ENCODE measurements at places on chromosomes 12 and 14.

DNA sequence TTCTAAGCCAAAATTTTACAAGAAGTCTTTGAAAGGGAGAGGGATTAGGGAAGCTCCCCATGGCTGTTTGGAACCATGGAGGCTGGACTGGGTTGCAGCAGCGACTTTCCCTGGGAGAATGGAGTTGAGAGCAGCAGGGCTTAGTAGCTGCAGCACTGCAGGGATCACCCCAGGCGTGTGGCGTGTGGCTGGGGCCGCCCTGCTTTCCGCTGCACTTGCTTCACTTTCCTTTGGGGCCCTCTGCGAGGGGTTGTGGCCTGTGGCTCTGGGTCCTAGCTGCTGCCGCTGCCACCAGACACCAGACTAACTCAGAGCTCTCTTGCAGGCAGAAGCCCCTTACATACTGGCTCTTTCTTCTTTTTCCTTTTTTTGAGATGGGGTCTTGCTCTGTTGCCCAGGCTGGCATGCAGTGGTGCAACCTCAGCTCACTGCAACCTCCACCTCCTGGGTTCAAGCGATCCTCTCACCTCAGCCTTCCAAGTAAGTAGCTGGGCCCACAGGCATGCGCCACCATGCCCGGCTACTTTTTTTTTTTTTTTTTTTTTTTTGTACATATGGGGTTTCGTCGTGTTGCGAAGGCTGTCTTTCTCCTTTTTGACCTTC, 25.4 kb downstream of the CCDC62 start:
- DNase-seq: no peak

- no peak for DNase-seq
These were observed 30.7 kb downstream of the VWF start for GRCh38 chr12:6093764-6094163.

GRCh38 chr12:65835256-65835655, 11.0 kb downstream of the HMGA2 start:
- no peak for DNase-seq

DNA sequence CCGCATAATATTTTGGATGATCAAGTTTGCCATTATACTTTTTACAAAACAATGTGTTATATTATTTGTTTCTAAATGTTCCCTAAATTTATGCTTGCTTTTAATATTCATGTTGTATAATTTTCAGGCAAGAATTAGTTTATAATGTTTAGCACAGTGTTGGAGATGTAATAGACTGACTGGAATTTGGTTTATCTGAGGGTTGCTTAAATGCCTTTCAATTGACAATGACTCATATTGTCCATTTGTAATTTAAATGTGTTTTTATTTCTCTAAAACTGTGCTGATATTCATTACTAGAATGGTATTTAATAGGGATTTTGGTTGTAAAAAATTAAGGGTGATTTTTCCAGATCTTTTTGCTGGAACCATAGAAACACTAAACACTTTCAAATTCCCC, 788.4 kb downstream of the SLC6A15 start:
- no peak for DNase-seq

DNA sequence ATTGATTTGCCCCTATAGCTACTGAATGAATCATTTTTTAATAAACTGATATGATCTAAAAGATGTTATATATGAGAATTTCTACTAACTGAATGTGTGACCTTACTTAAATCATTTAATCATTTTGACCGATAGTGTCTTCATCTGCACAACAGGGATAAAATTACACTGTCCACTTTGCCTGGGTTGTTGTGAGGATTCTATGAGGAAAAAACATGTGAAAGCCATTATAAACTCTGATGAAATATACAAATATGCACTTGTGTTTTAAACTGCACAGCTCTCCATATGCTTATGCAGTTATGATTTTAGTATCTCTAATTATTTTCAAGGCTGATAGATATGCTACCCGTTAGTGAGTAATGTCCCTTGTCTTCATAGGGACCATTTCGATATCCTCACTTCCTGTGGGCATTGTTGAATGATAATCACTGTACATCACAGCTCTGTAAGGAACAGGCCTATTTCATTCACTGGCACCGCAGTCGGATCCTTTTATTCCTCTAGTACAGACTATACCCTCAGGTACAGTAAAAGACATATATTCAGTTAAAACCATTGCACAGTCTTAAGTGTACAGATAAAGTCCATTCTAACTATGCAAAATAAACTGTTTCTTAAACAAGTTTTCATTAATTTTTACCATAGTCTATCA, 88.7 kb upstream of the RAP1B start:
- DNase-seq: no peak

GRCh38 chr12:85874031-85874461, at the start of gene NTS:
NTS (plus strand) TSS chr12:85874295; CDS start chr12:85874404, 109 bp downstream.
- no peak for DNase-seq

- DNase-seq: no peak
These were observed 545 bp downstream of the LIMA1 start for GRCh38 chr12:50282721-50283228.

GRCh38 chr14:62369919-62370560, 607.8 kb downstream of the SNAPC1 start:
- no peak for DNase-seq

DNA sequence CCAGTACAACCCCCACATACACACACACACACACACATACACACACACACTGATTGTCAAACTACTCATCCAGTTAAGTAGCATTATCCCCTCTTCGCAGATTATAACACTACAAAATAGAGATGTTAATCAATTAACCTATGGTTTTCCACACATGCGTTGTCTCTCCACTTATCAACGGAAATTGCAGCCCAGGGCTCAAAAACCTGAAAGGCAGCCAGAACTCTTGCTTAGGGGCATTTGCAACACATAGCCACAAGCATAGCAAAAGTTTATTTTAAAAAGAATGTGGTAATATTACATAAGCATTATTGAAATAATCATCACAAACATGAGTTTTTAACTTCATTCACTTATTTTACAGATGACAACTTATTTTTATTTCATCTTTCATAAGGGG, 265.8 kb downstream of the SLC16A7 start:
- DNase-seq: no peak

- peak; percentile 45 for DNase-seq
These were observed 774 bp upstream of the TMEM30B start for GRCh38 chr14:61281948-61282275.

DNA sequence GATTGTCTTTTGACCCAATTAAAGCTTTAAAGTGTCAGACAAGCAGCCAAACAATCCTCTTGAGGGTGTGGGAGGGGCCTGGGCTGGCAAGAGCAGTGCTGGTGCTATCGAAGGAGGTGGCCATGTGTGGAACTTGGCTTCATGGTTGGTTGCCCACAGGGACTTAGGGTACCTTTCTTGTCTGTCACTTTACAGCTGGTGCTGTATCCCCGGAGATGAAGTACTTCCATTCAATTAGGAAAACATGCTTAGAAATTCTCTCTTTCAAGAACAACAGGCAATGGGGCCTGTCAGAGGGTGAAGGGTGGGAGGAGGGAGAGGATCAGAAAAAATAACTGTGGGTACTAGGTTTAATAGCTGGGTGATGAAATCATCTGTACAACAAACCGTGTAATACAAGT, 86.5 kb downstream of the DAAM1 start:
- DNase-seq: no peak

- DNase-seq: no peak
These were observed 64.9 kb upstream of the SYT1 start for GRCh38 chr12:78799649-78800048.

DNA sequence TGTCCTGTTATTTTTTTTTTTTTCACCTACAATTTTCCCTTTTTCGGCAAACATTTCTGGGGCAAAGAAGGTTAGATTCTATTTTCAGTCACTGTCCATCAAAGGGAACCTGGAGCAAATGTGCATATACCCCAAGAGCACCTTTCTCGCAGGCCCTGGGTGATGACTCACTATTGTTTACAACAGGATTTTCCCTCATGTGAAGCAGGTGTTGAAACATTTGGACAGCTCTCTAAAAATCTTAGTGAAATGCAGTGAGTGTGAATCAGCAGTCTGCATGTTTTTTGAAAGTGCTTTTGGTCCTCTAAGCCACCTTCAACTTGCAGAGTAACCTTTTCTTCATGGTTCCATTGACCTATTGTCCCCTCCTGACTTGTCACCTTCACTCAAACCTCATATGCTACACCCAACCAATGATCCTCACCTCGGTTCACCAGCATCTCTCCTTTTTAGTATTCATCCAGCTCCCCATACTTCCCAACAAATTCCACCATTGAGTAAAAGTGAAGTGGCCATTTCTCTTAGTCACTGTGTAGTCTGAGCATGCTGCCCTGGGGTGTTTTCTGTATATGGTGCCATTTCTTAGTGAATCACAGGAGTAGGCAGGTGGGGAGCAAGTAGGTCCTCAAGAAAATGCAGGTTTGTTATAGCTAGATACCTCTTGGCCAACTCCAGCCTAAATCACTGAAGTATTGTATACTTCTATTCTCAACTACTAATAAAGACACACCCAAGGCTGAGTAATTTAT, 260.2 kb downstream of the BMP4 start:
- DNase-seq: no peak

DNA sequence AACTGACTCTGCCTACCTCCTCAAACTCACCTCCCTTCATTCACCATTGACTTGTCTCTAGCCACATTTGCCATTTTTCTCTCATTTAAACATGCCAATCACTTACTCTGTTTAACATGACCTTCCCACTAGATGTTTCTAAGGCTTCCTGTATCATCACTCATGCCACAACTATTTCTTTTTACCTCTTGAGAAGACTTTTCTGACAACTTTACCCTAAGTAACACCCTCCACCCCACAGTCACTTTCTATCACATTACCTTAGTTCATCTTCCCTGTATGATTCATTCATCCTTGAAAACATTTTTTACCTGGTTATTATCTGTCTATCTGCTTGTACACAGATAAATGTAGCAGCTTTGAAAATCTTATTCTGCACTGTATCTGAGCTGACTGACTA, 19.4 kb downstream of the PLCZ1 start:
- no peak for DNase-seq

GRCh38 chr14:53493860-53494259, 340.7 kb upstream of the DDHD1 start:
- no peak for DNase-seq

DNA sequence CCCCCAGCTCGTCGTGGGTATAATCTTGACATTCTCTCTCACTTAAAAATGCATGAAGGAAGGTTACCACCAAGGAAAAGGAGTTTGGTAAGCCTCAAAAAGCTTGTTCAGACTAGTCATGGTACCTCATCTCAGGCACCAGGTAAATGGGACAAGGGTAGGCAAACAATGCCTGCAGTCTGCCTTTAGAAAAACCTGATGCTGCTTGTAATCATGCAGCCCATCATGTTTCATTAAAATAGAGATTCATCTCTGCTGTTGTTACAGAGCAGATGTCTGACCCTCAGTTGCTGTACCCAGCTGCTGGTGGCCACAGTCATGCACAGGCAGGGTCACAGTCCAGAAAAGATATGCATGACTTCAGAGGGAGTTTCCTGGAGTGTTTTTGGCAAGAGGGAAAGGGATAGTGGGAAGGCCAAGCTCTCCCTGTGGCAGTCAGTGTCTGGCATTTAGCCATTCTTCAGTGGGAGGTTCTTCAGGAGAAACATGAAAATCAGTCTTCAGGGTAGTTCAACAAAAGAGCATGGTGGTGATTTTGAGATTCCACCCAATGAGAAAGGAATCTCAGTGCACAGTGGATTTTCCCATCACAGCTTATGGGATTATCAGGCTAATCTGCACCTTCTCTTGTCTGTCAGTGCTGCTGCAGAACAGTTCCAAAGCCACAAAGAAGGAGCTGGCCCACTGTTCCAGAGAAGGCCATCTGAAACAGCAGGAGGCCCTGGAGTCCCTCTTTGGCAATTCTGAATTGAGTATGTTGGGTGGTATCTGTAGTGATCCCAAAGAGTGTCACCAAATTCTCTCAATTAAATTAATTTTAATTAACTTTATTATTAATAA, 202.7 kb upstream of the FRMD6 start:
- DNase-seq: no peak

DNA sequence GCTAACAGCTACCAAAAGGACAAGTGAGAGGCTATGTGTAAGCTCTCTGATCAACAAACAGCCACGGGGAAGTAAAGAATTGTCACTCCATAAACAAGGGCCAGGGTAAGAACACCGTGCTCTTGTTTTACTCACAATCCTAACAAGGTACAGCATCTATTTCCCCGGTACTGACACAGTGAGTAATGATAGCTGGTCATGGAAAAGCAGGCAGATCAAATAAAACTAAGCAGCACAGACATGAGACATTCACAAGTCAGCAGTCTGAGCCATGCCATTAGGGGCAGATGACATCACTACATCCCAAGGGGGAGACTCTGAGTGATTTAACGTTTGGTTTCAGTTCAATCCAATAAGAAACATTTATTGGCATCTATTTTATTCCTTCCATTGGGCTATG, 54.4 kb downstream of the ARL6IP4 start:
- no peak for DNase-seq

- DNase-seq: no peak
These were observed at the start of gene AKT1 for GRCh38 chr14:104794993-104795780. AKT1 (minus strand) TSS chr14:104795748; CDS start chr14:104792643, 3,105 bp downstream.

- DNase-seq: no peak
These were observed 352.7 kb downstream of the KCNH5 start for GRCh38 chr14:62692490-62693106.

DNA sequence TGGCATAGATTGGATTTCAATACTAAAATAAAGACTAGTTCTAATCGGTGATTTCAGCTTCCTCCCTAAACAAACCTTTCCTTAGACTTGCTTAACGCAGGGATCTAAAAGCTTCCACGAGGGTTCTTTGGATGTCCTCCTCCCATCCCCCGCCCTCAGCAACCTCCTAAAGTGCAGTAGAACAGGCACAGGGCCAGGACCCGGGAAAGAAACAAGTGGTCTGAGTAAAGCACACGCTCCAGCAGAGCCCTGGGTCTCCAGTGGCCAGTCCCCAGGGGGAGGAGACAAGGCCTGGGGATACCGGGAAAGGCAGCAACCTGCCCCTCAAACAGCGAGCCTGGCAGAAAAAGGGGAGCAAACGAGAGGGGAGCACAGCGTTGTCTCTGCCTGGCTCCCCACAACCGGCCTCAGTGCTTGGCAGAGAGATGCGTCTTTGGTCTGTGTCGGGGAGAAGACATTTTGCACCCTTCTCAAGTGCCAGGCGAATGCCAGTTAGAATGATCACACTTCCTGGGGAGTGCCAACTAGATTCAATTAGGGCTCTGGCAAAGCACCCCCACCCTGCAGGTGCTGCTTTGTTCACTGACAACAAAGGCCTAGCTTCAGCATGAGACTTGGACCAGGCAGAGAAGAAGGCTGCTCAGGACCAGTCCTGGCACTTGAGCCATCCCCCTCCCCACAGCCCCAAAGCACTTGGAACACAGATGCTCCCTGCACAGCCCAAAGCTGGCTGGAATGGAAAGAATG, 17.1 kb upstream of the SLC6A12 start:
- DNase-seq: no peak

- no peak for DNase-seq
These were observed 535.7 kb upstream of the FBXO33 start for GRCh38 chr14:39967885-39968284.

- DNase-seq: no peak
These were observed 67.2 kb upstream of the SYT1 start for GRCh38 chr12:78797196-78797931.

DNA sequence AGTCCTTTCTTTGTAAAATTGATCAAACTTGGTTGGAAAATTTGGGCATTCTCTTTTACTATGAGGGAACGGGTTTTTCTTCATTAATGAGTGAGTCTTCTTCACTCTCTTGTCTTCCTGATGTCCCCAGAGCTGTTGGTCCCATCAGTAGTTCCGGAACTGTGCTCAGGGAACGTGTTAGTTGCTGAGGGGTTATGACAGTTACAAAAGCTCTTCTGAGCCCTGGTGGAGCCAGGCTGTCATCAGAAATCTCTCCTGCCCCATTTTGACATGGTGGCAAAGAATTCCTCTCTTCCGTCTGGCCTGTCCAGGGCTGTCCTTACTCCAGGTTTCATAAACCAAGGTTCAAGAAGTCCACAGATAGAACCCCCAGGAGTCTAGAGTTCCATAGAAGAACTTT, 208.5 kb downstream of the SLC41A2 start:
- DNase-seq: no peak

GRCh38 chr12:71799106-71799505, 40.5 kb upstream of the TBC1D15 start:
- no peak for DNase-seq

Data from heart right ventricle (tissue), 16 donors.